ENCODE measurements at places on chromosomes 13 and 19.

- DNase-seq = no peak
Observed at GRCh38 chr19:49366110-49366509, 2.4 kb downstream of the DKKL1 start.

DNA sequence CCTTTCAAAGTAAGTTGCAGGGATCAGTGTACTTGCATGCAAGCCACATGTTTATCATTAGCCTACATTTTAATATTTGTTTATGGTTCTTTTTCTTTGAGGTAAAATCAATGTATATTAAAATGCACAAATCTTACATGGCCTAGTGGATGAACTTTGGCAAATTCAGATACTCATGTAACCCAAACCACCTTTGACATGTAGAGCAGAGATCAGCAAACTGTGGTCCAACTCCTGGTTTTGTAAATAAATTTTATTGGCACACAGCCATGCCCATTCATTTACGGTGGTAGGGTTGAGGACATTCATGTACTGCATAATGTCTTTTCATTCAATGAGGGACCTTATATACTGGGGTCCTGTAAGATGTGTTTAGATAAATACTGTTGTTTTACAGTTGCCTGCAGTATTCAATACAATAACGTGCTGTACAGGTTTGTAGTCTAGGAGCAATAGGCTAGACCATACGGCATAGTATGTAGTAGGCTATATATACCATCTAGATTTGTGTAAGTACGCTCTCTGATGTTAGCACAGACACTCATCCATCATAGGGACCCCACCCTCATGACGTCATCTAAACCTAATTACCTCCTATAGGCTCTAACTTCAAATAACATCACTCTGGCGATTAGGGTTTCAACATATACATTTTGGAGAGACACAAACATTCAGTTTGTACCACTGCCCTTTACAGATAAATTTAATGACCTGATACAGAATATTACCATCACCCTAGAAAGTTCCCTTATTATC, 5.7 kb downstream of the NDFIP2 start:
- DNase-seq = no peak

DNA sequence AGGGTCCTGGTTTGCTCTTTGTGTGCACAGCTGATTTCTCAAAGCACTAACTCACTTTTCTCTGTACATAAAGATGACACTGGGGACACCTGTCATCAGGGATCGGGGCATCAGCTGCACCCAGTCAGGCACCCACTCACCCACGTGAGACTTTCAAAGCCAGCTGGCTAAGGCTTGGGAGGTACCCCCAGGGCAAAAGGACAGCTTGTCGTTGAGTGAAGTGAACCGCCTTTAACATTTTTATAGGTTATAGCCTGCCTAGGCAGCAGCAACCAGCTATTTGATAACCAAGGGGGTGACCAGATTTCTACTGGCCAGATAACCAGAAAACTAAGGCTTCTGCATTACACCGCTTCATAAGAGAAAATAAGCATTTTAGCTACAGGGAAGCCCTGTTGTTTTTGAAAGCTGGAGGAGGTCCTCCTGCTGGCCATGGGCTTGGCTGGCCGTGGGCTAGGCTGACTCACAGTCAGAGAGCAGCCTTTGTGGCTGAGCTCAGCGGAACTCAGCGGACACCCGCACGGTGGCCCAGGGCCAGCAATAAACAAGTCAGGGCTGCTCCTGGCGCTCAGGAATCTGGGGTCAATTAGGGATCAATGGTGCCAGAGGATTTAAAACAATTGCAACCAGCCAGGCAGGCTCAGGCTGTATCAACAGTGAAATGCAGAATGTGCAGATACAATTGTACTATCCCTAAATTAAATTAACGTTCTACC, 57.1 kb downstream of the ALOX5AP start:
- peak; percentile 79 for DNase-seq

GRCh38 chr19:19514215-19514657, 1.1 kb downstream of the TSSK6 start:
- no peak for DNase-seq

- no peak for DNase-seq
Observed at GRCh38 chr13:80473695-80474094, 132.8 kb upstream of the SPRY2 start.

- no peak for DNase-seq
Observed at GRCh38 chr13:99421758-99422585, 79.3 kb upstream of the TM9SF2 start.

DNA sequence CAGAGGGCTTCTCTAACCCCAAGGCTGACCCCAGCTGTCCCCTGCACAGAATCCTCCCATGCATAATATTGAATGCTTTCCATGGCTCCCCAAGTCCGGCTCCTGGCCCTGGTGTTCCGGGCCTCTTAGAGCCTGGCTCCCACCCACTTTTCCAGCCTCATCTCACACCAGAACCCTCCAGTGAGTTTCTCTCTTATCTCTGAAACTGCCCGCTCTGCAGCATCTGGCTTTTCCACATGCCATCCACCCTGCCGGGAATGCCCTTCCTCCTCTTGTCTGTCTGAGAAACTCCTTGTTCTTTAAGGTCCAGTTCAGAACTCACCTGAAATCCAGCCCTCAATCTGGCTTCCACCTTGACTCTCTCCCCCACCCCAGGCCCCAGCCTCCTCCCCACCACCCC, 6.8 kb downstream of the SYNGR4 start:
- DNase-seq = no peak

GRCh38 chr13:60331249-60332012, 65.6 kb upstream of the TDRD3 start:
- DNase-seq = peak; percentile 87

DNA sequence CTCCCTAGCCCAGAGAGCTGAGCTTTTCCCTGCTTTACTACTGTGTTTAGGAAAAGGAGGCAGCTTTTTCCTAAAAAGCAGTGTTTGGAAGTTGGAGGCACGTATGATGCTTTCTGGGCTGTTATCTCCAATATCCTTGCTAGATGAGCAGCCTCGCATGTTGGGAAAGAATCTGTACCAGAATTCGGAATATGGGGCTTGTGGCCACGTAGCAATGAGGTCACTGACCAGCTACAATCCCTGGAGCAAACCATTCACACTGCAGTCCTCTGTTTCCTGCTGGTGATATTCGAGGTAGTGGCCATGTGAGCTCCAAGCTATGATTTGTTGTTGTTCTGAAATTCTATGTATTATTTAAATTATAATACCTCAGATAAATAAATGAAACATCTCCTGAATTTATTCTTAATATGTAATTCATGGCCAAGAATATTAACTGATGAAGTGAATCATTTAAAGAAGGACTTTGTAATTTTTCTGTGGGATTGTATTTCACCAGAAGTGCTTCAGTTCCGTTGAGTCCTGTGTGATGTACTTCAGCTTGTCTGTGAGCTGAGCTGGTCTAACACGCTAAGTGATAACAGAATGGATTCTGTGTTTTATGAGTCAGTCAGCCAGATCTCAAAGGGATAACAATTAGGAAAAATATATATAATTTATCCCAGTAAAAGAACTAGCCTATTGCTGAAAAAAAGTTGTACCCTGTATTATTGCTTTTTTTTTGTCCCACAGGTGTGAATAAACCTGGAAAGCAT, 319.5 kb downstream of the SHISA2 start:
- no peak for DNase-seq

GRCh38 chr19:13241231-13242104, 91.3 kb downstream of the IER2 start:
- peak; percentile 63 for DNase-seq

DNA sequence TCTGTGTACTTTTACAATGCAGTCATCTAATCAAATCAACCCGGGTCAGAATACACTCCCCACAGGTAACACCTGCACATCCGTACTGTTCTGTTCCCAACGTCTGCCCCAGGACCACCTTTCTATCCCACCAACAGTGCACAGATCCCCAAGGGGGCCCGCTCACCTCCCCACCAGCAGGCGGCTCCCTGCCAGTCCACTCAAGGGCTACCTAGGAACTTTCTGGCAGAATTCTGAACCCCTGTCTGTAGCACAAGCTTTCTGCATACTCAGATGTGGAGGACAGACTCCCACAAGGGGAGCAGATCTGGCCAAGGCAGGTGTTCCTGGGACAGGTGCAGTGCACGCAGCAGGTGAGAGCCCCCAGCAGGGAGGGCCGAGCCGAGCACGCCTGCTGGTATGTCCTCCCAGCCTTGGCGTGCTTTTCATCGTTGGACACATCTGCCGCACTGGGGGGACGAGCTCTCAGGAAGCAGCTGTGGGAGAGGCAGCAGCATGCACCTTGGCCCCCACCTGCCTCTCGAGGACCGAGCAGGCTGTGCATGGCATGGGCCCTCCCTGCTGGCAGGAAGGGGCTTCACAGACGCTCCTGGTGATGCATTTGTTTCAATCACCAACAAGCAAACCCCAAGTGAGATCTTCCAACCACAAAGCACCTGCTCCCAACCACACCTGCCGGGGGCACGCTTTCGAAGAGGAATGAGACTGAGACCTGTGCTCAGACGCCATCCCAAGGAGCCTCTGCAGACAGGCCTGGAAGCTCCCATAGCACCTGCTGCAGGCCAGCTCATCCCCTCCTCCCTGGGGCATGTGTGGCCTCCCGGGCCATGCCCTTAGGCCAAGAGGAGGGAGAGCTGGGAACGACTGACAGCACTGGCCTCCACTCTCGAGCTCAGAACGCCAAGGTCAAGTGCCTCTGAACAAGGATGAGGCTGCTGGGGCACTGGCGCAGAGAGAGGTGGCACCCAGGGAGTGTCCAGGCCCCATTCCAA, 35.9 kb downstream of the RAB20 start:
- no peak for DNase-seq

DNA sequence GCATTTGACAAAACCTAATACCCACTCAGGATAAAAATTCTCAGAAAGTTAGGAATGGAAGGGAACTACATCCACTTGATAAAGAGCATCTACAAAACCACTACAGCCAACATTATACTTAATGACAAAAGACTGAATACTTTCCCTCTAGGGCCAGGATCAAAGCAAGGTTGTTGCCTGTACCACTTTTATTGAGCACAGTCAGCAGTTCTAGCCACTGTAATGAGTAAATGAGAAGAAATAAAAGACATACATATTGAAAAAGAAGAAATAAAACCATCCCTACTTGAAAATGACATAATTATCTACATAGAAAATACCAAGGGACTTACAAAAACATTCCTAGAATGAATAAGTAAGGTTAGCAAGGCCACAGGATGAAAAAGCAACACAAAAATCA, 194.8 kb upstream of the ZNF507 start:
- no peak for DNase-seq

DNA sequence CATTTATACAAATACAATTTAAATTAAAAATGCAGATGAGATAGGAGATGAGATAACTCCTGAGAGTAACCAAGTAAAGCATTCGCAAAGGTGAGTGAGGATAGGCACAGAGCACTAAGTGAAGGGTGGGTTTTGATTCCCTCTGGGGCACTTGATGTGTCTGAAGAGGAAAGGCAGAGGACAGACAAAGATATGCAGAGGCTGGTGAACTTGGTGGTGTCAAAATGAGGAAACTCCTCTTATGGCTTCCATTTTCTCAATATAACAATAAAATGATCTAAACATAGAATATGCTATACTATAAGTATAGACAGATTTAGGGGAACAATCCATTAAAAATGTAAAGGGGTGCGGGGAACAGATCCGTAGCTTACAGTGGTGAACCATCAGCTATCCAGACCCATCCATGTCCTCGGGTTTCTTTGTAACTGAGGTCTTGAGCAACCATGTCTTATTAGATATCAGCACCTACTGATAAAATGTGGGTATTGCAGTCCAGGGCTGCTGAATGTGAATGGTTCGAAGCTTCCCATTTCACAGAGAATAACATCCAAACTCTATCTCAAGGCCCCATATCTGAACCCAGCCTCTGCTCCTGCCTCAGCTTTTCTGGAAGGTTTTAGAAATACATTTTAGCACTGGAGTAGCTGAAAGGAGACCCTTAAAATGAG, 73.9 kb upstream of the SLC10A2 start:
- peak; percentile 62 for DNase-seq

GRCh38 chr13:78780708-78781107, 121.8 kb upstream of the OBI1 start:
- no peak for DNase-seq

- DNase-seq = peak; percentile 61
Observed at GRCh38 chr19:39796000-39796498, 17.4 kb downstream of the LEUTX start.

DNA sequence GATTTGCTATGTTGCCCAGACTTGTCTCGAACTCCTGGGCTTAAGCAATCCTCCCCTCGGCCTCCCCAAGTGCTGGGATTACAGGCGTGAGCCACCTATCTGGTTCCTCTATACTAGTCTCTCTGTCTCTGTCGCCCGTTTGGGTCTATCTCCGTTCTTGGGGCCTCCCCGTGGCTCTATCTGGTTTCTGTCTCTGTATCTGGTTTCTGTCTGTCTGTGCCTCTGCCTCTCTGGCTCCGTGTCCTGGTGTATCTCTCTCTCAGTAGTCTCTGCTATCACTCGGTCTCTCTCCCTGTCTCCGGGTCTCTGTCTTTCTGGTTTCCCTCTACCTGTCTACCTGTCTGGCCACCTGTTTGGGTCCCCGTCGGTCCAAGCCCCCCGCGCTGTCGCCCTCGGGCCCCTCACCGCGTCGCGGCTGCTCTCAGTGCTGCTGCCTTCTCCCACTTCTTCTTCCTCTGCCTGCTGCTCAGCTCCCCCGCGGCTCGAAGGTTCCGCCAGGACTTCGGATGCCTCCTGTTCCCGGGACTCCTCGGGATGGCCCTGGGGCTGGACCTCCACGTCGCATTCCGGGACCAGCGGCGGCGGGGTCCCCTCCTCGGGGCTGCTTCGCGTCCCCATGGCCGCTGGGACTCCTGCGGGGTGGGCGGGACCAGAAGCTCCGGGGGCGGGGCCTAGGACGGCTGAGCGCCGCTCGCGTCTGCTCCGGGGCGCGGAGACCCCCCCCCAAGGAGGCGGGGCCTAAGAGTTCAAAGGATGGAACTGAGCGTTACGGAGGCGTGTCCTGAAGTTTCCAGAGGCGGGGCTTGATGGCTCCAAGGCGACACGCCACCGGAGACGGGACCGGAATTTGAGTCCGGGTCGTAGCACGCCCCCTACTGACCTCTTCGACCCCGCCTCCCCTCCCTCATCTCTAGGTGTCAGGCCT, 783 bp downstream of the PHLDB3 start:
- peak; percentile 99 for DNase-seq

GRCh38 chr13:48977286-48977625, 1.5 kb downstream of the FNDC3A start:
- no peak for DNase-seq

Data from endodermal cell (in vitro differentiated cells).